ENCODE measurements at places on chromosomes 2 and 18.

DNA sequence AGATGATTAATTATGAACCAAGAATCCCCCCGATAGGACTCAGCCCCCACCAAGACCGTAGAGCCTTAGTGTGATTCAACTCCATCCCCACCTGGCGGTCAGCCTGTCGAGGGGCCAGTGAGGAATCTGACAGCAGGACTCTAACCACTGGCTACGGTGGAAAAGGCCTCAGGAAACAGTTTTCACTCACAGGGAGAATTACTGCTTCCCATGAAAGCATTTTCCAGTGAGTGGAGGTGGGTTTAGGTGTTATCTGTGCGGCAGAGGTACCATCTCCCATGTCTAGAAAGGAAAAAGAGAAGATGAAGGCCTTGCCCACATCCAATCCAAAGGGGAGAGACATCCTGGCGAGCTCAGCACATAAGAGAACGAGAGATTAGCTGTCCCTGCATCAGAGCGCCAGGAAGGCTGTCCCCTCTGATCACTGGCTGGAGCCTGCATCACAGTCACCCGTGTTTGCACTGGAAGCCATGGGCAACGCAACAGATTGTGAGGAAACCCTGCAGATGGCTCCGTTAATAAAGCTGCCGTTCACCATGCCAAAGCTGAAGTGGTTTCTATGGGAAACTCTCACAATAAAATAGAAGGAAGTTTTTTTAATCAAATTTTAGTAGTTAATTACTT is 22.3 kb downstream of the COX7A2L start:
- DNase-seq = no peak

DNA sequence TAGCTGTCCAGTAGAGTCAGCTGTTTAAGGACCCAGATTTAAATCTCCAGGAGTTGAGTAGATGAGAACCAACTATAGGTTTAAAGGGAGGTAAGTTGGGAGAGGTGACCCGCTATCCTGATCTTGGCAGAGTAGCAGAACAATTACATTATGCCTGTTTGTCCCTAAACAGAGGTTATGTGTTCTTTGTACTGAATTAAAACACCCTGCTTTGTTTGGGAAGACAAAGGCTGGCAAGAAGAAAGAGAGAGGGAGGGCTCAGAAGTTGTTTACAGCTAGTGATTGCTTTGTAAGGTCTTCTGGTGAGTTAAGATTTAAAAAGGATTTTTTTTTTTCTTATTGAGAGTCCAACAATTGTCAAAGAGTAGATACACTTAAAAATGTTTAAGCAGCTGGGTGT is 37.3 kb downstream of the USP14 start:
- no peak for DNase-seq

GRCh38 chr2:108023776-108024175 is 37.5 kb downstream of the SLC5A7 start:
- no peak for DNase-seq

DNA sequence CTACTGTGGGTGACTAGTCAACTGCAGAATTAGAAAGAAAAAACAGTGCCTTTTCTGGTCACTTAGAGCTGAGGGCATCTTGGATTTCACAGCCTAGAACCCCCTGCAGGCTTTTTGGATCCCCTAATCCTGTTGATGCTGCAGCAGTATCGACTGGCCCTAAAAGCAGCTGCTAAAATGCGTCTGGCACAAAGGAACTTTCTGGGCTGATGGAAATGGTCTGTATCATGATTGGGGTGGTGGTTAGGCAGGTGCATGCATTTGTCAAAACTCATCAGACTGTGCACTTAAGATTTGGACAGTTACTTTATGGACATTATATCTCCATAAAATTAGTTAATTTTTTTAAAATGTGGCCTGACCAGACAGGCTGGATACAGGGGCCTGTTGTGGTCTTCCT is 149.8 kb downstream of the KLHL29 start:
- peak; percentile 58 for DNase-seq

DNA sequence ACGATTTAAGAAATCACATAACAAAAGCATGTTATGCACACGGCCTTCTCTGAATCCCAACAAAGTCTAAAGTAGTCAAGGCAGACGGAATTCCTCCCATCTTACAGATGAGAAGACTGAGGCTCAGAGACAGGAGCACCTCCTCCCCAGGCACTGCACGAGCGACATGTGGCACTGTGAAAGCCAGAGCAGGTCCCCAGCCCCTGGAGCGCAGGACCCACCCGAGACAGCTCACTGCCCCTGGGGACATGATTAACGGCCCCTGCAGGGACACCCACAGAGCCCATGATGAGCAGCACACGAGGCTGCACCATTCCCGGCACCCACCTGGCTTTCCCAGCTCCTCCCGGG is 53.6 kb downstream of the EIPR1 start:
- DNase-seq = no peak

GRCh38 chr18:34647251-34647650 is 62.8 kb upstream of the DTNA start:
- DNase-seq = no peak

- no peak for DNase-seq
Observed at GRCh38 chr2:101159526-101159925, 8.3 kb upstream of the TBC1D8 start.

GRCh38 chr18:46497129-46497528 is 159.9 kb downstream of the LOXHD1 start:
- DNase-seq = peak; percentile 57

DNA sequence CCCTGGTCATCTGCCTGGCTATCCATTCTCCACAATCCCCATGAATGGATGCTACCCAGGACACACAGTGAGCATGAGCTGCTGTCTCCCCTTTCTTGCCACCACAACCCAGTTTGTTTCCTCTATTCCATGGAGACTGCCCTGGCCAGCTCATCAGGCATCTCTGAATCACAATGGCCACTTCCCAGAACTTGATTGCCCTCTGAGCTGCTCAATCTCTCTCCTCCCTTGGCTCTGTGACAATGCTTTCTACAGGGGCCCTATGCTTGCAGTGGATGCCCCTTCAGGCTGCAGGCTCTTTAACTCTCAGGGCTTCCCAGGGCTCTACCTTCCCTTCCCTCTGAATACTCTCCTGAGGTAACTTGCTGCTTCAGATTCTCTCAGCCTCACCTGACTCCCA is 14.4 kb upstream of the SLC4A5 start:
- no peak for DNase-seq

- no peak for DNase-seq
Observed at GRCh38 chr18:40607542-40608148, 1347.4 kb upstream of the PIK3C3 start.

DNA sequence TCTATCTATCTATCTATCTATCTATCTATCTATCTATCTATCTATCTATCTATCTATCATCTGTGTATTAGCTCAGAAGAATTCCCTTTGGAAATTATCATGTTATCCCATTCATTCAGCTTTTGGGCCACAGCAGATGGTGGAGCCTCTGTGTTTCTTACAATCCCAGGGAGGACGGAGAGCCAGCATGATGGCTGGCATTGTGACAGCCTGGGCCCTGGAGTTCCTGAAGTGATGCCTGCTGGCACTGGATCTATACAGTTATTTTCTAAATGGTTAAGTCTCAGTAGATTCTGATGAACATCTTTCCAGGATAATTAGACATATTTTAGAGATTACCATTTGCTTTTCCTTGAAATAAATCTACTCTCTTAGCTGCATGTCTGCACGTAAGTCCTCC is 385.4 kb upstream of the NXPH2 start:
- DNase-seq = no peak

DNA sequence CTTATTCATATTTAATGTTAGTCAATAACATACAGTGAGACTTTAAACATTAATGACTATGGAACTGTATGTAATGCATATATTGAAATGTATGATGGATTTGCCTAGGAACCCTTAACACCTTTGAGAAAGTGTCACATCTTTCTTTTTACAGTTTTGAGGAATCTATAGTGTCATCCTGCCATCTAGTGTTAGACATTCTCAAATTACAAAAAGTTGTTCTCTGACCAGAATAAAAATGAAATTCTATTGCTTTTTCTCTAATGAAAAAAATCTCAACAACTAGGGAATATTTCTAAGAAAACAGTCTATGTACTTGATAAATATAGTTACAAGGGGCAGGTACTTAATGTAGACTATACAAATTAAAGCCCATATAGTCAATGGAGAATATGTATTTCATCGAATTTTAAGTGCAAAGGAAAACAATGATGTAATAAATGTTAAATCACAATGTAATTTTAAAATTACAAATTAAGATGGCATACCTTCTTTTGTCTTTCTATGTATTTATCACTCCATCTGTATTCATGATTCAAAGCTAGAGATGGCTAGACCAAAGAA is 5.1 kb upstream of the CALCRL start:
- DNase-seq = peak; percentile 52

DNA sequence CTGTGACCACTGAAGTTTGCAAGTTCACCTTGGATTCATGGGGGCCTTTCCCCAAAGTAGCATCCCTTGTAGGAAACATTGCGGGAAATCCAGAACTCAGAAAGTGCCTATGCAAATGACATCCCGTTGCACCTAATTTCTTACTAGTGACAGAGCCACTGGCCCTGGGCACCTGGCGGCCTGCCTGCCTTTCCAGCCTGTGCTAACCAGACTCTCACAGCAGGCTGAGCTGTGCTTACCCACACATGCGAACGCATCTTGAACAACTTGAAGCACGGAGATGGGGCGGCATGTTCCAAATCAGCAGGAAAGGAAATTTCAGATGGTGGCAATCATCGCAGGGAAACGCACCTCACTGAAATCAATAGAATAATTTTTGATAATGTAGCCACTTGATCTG is 405.8 kb downstream of the TMEM182 start:
- DNase-seq = no peak

DNA sequence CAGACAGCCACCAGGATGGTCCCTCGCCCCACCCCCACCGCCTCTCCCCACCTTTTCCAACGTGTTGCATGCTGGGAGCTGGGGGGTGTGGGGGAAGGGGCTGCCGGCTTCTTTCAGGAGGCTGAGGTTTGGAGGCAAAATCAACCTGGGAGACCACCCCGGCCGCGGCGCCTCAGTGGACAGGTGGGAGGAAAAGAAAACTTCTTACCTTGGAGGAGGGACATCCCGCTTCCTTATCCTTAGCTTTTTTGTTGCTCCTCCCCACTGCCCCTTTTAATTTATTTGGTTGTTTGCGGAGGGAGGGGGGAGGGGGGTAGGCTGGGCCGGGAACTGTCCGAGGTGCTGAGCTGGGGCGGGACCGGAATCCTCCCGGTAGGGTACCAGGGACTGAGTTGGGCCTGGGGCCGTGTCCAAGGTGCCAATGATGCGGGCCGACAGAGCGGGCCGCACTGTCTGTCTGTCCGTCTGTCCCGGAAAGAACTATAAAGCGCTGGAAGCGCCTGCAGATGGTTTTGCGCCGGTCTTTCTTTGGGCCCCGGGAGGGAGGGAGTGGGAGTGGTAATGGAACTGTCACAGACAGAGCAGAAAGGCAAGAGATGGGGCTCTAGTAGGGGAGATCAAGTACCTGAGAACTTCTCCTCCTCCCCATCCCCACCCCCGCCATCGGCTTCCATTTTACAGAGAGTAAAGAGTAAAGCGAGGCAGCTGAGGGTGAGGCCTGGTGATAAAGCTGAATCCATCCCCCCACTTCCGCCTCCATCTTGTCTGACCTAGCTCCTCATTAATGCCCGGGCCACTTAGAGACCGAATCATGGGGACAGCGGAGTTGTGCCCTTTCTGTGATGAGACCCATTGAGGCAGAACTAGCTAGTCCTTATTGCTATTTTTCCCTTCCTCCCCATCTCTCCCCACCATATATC is 2.4 kb downstream of the CDK5R2 start:
- no peak for DNase-seq

- DNase-seq = no peak
Observed at GRCh38 chr18:37516361-37516853, 49.2 kb downstream of the CELF4 start.

- DNase-seq = no peak
Observed at GRCh38 chr2:70870790-70871189, 35.2 kb upstream of the CD207 start.

DNA sequence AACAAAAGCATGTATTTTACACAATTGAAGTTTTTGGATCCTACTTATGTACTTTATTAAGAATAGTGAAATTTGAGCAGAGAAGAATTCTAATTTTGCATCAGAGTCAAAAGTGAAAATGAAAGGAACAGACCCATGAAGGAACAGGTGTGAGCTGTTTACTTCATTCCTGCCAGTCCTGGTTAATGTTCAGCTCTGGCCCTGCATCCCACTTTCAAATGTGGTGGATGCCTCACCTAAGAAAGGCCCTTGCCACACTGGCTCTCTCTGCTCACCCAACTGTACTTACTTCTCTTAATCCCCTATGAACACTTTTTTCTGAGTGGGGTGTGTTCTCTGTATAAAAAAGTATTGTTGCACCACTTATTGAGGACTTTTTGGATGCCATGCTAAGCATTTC is 22.2 kb downstream of the FAM110C start:
- DNase-seq = no peak

DNA sequence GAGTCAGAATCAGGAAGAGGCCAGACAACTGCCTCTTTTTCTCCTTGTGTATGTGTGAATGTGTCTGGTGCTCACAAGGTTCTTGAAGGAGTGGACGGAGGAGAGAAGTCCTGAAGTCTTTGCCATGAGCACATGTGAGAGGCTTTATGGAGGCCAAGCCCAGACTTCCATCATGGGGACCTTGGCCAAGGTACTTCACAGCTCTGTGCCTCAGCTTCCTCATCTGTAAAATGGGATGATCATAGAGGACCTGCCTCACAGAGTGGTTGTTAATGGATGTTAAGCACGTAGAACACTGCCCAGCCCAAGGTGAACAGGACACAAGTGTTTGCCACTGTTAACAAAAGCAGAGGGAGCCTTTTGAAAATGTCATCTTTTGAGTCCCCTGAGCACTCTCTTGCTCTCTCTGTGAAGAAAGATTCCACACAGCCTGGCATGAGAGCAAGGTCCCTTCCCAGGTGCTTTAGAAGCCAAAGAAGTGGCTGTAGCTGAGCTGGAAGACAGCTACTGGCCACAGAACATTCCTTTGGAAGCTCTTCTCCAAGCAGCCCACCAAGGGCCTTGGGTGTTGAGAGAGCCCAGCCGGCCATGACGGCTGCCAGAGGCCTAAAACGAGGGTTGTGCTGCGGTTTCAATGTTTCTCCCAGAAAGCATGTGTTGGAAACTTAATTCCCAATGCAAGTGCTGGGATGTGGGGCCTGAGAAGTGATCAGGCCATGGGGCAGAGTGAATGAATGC is 41.8 kb upstream of the ASPRV1 start:
- no peak for DNase-seq

GRCh38 chr2:2256011-2256410 is 75.1 kb downstream of the MYT1L start:
- DNase-seq = no peak

- DNase-seq = no peak
Observed at GRCh38 chr2:104862058-104862941, 8.4 kb downstream of the POU3F3 start.

- no peak for DNase-seq
Observed at GRCh38 chr2:45605116-45605515, 6.0 kb downstream of the SRBD1 start.

All from myocyte (in vitro differentiated cells).